Heart right ventricle (tissue), 16 donors: ENCODE measurements at places on chromosomes 2 and 18. TPM values are rescaled to one million over a fixed set of nuclear protein-coding genes. Genes with fewer than 3 reads are reported as not detected.

DNA sequence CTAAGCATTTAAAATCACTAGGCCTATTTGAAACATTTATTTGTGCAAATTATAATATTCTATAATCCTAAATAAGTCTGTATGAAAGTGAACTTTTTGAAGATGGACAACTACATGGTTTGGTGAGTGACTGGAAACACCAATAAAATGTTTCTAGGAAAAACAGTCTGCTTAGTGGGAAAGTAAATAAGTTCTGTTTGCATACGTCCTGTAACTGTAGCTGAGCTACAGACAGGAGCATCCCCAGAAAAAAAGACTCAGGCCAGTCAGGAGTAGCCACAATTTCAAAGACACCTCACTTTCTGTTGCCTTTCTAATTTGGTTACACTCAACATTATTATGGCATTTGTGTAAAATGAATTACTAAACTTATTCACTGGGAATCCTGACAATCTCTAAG lies 28.4 kb upstream of the KCNJ3 start:
- no peaks in the 10 kb centered on the region for H3K27me3 ChIP-seq
- no peak for DNase-seq
- H3K27ac ChIP-seq = no peak overlapping the region
- no peak overlapping the region for H3K4me3 ChIP-seq

- H3K27ac ChIP-seq = peak overlapping the region; percentile 52
- H3K36me3 ChIP-seq = no peaks in the 10 kb centered on the region
- H3K4me3 ChIP-seq = no peak overlapping the region
These were observed 175.4 kb downstream of the HDAC4 start for GRCh38 chr2:239225371-239225851.

DNA sequence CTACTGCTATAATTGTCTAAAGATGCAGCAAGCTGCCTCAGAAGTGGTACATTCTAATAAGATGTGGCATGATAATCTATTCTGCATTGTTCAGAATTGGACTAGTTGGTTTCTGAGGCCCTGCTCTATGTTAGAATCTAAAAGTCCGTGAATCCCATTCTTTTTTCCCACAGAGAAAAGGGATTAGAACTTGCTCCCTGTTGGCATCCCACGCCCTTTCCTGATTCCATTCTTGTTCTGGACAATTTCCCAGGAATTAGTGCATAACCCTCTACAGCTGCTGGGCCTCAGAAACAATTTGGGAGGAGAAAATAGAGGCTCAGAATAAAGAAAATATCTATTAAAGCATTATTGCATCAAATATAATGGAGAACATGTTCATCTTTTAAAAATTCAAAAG lies 282.7 kb downstream of the NRXN1 start:
- no peaks in the 10 kb centered on the region for H3K36me3 ChIP-seq
- H3K4me3 ChIP-seq = no peak overlapping the region
- H3K27ac ChIP-seq = no peak overlapping the region
- H3K27me3 ChIP-seq = no peaks in the 10 kb centered on the region
- no peak for DNase-seq

DNA sequence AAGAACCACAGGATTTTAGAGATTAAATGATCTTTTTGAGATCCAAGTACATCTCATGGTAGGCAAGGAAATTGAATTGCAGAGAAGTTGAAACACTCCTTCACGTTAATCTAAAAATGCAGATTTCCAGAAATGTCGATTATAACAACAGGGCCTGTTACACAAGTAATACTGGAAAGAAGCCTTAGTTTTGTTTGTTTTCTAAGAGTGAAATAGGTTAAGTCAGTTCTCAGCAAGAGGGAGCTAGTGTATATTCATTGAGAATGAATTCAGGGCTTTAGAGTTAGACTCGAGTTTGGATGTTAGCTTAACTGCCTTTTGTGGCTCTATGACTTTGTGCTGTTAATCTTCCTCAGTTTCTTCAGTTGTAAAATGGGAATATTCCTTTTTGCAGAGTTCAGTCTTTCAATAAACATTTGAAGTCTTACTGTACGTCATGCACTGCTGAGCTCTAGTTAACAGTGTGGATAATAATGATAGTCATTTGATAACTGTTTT lies 926 bp downstream of the NDUFV2 start:
- no peaks in the 10 kb centered on the region for H3K27me3 ChIP-seq
- H3K4me3 ChIP-seq = peak overlapping the region; percentile 85
- DNase-seq = no peak
- no peaks in the 10 kb centered on the region for H3K36me3 ChIP-seq
- peaks cover 57% of the 10 kb centered on the region for H3K4me1 ChIP-seq
- H3K27ac ChIP-seq = peak overlapping the region; percentile 87

GRCh38 chr2:96144481-96145035 lies 682 bp downstream of the DUSP2 start:
- peak overlapping the region; percentile 37 for H3K4me3 ChIP-seq
- peak overlapping the region; percentile 61 for H3K27ac ChIP-seq
- no peak for DNase-seq
- no peaks in the 10 kb centered on the region for H3K36me3 ChIP-seq
- peaks cover 47% of the 10 kb centered on the region for H3K4me1 ChIP-seq

DNA sequence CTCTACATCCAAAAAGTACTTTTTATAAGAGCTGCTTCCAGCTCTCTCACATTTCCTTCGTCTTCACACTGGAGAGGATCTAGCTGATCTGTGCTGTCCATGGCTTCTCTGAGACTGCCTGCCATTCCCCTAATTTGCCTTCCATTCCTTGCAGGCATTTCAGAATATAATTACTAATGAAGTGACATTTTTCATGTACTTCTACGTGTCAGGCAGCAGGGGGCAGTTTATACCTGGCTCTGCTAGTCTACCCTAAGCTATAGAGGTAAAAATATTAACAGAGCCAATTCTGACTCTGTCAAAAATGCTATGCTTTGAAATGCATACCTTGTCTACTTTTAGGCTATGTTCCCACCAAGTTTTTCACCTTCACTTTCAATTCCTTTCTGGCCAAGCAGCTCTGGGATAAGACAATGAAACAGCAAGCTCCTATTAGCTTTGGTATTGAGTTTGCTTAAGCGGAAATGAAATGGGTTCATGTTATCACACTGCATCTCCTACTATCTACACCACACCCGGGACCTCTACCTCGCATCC lies 81.9 kb downstream of the MEP1B start:
- no peaks in the 10 kb centered on the region for H3K36me3 ChIP-seq
- no peaks in the 10 kb centered on the region for H3K27me3 ChIP-seq
- no peak overlapping the region for H3K27ac ChIP-seq

DNA sequence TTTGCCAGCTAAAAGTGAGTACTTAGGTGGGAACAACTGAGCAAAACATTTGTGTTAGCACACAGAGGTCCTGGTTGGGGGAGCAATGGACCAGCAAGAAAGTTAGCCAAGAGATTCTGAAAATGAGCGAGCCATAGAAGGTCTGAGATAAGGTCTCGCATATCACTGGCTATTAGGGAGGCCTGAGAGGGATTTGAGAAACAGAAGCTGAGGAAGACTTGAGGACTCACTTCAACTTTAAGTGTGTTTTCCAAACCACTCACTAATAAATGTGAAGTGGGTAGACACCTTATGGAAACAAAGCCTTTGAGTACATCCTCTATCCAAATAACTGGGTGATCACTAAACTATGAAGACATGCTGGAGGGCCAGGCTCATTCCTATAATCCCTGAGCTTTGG lies 958.5 kb downstream of the DPP10 start:
- no peak overlapping the region for H3K4me3 ChIP-seq
- H3K4me1 ChIP-seq = no peaks in the 10 kb centered on the region
- no peak for DNase-seq
- no peaks in the 10 kb centered on the region for H3K36me3 ChIP-seq

DNA sequence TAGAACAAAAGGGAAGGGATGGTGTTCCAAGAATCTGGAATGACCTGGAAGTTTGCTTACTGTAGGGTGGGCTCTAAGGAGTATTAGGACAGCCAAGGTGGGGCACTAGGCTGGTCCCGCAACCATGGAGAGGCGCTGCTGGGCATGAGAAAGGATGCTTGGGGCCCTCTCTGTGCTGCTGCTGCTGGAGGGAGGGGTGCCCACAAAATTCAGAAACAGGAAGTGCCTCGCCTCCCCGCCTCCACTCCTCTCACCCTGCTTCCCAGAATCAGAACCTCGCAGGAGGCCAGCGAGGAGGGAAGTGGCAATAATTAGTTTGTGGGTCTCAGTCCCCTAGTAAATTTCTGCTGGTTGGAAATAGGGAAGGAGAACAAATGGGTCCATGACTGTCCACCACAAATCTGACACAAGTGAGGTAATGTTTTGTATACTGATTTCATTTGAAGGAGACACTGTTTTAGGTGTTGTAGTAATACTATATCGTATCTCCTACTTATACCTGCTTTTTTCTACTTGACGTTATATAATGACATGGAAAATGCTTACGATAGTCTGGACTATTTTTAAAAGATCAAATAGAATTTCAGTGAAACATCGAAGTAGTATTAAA lies 7.9 kb upstream of the PDCL3 start:
- H3K36me3 ChIP-seq = no peaks in the 10 kb centered on the region
- H3K27me3 ChIP-seq = no peaks in the 10 kb centered on the region
- no peaks in the 10 kb centered on the region for H3K4me1 ChIP-seq
- no peak overlapping the region for H3K4me3 ChIP-seq

DNA sequence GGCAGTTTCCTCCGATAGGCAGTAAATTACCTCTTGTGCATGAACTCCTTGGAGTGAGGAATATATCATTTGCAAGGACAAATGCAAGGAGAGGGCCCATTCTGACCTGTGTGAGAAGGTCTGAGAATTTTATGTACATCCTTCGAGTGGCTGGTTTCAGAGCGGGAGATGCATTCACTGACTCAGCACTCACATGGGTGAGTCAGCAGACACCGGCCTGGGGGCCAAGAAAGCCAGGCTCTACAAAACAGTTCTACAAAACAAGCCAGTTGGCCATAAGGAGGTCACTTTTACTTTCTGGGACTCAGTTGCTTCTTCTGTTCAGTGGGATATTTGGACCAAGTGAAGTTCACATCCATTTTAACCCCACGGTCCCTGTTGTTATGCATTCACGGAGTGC lies 35.3 kb downstream of the CYP26B1 start:
- no peak overlapping the region for H3K4me3 ChIP-seq
- H3K4me1 ChIP-seq = no peaks in the 10 kb centered on the region
- no peak for DNase-seq
- peaks cover 12% of the 10 kb centered on the region for H3K27me3 ChIP-seq
- no peak overlapping the region for H3K27ac ChIP-seq
- H3K36me3 ChIP-seq = no peaks in the 10 kb centered on the region

DNA sequence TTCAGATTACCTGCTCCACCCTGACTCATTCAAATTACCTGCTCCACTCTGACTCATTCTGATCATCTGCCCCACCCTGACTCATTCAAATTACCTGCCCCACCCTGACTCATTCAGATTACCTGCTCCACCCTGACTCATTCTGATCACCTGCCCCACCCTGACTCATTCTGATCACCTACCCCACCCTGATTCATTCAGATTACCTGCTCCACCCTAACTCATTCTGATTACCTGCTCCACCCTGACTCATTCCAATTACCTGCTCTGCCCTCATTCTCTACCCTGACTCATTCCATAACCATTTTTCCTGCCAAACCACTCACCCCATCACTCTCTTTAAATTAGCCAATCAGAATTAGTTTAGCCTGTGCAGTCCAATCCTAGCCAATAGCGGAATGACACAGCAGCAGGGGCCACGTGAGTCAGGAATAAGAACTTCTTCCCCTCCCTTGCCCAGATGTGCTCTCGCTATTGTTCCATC lies 26.2 kb downstream of the CFAP53 start:
- no peak for DNase-seq
- no peaks in the 10 kb centered on the region for H3K4me1 ChIP-seq
- H3K4me3 ChIP-seq = no peak overlapping the region
- no peaks in the 10 kb centered on the region for H3K27me3 ChIP-seq

DNA sequence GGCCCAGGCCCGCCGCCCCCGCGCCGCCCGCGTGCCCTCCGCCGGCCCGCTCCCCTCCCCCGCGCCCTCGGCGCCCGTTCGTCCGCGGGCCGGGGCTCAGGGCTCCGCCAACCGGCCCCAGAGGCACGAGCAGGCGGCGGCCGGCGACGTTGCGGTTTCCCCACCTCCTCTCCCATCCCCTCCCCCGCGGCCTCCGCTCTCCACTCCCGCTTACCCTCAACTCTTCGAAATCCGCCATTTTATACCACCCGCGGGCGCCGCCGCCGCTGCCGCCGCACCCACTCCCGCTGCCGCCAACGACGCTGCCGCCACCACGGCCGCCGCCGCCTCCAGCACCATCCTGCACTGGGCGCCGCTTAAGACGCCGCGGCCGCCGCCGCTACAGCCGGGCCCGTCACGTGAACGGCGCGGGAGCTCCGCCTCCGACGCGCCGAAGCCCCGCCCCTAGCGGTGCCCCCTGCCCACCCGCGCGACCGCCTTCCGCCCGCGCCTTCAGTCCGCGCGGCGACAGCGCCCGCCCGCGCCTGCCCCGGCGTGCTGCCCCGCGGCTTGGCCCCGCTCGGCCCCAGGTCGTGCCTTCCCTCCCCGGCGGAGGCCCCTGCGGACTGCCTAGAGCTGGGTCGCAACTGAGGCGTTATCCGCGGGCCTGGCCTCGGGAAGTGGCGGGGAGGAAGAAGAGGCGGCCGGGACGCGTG lies at the start of the genes KATNAL2 and PIAS2:
Gene KATNAL2, plus strand, starts transcription at position 495 of the 695 bp plus-strand sequence. CDS start 29,271 bp downstream, outside the sequence.
Gene PIAS2, minus strand, starts transcription at position 400 of the 695 bp plus-strand sequence. Its CDS starts 162 bp downstream, at position 238.
- H3K4me3 ChIP-seq = peak within 1 kb of the TSS; percentile 64
- peak within 1 kb of the TSS; percentile 89 for H3K27ac ChIP-seq
- no peaks in the 10 kb centered on the region for H3K27me3 ChIP-seq
- H3K4me1 ChIP-seq = peaks cover 26% of the 10 kb centered on the region
- H3K36me3 ChIP-seq = no peaks in the 10 kb centered on the region

- H3K27me3 ChIP-seq = no peaks in the 10 kb centered on the region
- H3K36me3 ChIP-seq = peaks cover 36% of the 10 kb centered on the region
- no peak for DNase-seq
These were observed 73.1 kb upstream of the ST8SIA5 start for GRCh38 chr18:46829947-46830346.

- H3K4me1 ChIP-seq = no peaks in the 10 kb centered on the region
- H3K4me3 ChIP-seq = no peak overlapping the region
- no peaks in the 10 kb centered on the region for H3K27me3 ChIP-seq
- H3K27ac ChIP-seq = no peak overlapping the region
- no peaks in the 10 kb centered on the region for H3K36me3 ChIP-seq
- no peak for DNase-seq
These were observed 20.4 kb upstream of the CD226 start for GRCh38 chr18:69968039-69968438.

GRCh38 chr2:60885683-60886082 lies 4.3 kb downstream of the REL start:
- peak overlapping the region; percentile 94 for H3K27ac ChIP-seq
- no peaks in the 10 kb centered on the region for H3K4me1 ChIP-seq
- no peak for DNase-seq
- no peaks in the 10 kb centered on the region for H3K27me3 ChIP-seq

Gene COL3A1
- total RNA-seq = 66.3 TPM

Gene CNTNAP5
- total RNA-seq = not detected

Gene UGT1A6
- total RNA-seq = not detected

Gene AGBL5
- total RNA-seq = 13.6 TPM

Gene TMEM169
- total RNA-seq = 0.22 TPM

Gene ZNF512
- 27.7 TPM for total RNA-seq

Gene CIB4
- total RNA-seq = not detected

Gene TRIM43
- not detected for total RNA-seq

Gene SPP2
- not detected for total RNA-seq

Gene OR6B2
- total RNA-seq = not detected

Gene MROH2A
- total RNA-seq = not detected
